Fibroblast of skin of left biceps (primary cell): ENCODE measurements at places on chromosomes 2 and 18.

DNA sequence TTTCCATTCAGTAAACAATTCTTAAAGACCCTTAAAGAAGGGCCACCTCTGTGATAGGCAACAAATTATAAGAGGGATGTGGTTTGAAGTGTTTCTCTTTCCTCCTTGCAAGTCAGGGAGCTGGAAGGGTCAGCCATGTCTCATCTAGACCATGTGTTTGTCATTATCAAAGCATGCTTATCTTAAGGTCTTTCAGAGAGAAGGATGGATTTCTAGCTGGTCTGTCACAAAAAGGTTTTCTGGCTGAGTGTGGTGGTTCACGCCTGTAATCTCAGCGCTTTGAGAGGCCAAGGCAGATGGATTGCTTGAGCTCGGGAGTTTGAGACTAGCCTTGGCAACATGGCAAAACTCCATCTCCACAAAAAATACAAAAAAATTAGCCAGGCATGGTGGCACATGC lies 59.2 kb upstream of the PEX13 start:
- peak; percentile 25 for DNase-seq

DNA sequence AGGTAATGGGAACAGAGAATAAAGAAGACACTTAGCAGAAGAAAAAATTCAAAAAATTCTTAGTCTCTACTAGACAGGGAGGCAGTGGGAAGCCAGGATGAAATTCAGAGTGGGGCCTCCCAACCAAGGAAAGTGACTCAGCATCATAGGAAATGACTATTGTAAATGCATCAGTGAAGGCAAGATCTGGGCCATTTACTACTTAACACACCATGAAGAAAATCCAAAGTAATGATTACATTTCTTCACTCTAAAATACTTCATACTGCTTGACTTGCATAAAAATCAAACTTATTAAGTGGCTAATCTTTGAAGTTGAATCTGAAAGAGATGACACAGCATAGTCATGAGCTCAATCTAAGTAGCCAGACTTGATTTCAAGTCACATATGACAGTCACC lies 405.8 kb upstream of the SLC39A10 start:
- DNase-seq, result no peak

DNA sequence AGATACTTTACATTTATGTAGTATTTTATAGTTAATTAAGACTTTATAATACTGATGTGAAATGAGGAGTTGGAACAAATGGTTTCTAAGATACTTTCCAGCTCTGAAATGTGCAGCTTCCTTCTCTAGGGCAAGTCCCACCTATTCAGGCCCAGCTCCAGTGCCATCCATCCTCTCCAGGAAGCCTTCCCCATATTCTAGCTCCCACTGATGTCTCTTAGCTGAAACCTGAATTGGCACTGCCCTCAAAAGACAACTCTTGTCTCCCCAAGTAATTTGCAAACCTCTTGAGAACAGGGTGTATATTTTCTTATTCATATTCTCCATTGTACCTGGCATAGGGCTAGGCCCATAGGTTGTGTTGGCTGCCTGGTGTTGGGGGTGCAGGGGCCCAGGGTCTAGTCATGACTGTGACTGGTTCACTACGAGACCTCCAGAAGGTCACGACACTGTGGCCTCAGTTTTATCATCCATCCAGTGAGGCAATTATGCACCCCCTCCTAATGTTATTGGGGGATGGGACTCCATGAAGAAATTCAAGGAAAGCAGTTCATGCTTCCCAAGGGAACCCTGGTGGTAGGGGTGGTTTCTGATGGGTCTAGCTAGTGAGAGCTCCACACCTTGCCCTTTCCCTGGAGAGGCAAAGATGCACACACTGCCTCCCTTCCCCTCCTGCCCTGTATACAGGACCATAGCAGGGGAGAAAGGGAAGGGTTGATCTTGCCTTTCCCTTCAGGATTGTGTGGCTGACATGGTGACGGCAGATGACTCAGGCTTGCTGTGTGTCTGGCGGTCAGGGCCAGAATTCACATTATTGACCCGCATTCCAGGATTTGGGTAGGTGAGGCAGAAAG lies 2.8 kb downstream of the WDR54 start:
- DNase-seq, result no peak

DNA sequence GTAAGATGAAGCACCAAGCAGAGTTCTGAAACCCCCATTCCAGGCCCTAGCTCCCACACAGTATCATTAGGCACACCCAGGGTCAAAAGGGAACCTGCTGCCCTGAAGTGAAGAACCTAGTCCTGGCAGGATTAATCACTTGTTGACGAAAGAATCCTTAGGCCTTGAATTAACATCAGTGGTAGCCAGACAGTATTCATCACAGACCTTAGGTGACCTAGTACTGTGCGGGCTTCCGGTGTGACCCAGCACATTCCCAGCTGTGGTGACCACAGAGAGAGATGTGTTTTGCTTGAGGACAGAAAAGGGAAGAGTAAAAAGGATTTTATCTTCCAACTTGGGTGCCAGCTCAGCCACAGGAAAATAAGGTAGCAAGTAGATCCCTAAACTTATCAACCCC lies 1071.4 kb upstream of the FAM98A start:
- no peak for DNase-seq

DNA sequence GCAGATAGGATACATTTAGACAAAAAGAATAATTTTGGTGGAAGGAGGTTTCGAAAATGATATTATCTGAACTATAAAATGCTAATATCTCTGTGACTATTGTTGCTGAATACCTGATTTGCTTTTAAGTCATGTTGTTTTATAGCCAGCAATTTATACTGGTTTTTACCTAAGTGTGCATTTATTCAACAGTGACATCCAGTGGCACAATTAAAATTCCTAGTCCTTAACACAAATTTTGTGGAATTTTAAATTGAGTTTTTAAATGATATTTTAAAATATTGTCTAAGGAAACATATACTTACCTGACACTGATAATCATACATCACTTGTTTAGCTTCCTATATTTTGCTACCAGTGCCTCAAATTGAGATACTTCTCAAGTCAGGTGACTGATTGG lies 144.8 kb downstream of the ARHGAP28 start:
- no peak for DNase-seq

- no peak for DNase-seq
These were observed 64.1 kb downstream of the DTNA start for GRCh38 chr18:34773961-34774766.

DNA sequence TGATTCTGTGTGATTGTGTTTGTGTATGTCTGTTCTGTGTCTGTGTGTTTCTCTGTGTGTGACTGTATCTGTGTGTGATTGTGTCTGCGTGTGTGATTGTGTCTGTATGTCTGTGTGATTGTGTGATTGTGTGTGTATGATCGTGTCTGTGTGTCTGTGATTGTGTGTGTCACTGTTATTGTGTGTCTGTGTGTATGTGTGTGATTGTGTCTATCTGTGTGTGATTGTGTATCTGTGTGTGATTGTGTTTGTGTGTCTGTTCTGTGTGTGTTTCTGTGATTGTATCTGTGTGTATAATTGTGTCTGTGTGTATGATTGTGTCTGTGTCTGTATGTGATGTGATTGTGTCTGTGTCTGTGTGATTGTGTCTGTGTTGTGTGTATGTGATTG lies 11.7 kb upstream of the KLHL30 start:
- DNase-seq, result no peak

DNA sequence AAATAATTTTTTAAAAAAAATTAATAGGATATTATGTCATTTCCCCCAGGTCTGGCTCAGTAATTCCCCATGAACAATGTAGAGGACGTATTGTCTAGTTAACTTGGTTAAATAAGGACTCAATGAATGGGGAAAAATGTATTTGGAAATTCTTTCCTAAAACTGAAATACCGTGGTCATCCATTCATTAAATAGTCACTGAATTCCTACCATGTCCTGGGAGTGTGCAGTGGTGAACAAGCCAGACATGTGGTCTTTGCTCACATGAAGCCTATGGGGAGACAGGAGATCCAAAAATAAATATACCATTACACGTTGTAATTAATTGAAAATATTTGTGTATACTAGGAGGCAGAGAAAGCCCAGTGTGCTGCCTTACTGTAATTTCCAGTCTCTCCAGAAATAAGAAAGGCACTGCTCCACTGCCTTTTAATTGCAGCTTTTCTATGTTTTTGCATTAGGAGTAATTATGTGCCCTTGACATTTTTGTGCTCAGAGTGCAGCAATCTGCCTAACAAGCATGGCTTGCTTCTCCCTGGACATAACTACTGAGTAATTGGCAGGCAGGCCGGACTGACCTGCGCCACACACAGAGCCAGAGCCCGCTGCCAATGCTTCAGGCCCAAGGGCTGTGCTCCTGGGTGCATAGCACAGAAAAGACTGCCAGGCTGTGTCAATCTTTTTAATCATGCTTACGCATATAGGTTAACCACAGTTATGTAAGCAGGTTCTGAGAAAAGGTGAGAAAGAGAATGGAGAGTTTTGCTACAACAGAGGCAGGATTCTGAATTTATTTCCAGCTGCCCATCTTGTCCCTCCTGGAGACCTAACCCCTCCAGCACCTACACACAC lies 22.2 kb upstream of the TTC39C start:
- DNase-seq, result no peak

GRCh38 chr2:37670378-37671008 lies 949 bp downstream of the CDC42EP3 start:
- DNase-seq, result no peak

DNA sequence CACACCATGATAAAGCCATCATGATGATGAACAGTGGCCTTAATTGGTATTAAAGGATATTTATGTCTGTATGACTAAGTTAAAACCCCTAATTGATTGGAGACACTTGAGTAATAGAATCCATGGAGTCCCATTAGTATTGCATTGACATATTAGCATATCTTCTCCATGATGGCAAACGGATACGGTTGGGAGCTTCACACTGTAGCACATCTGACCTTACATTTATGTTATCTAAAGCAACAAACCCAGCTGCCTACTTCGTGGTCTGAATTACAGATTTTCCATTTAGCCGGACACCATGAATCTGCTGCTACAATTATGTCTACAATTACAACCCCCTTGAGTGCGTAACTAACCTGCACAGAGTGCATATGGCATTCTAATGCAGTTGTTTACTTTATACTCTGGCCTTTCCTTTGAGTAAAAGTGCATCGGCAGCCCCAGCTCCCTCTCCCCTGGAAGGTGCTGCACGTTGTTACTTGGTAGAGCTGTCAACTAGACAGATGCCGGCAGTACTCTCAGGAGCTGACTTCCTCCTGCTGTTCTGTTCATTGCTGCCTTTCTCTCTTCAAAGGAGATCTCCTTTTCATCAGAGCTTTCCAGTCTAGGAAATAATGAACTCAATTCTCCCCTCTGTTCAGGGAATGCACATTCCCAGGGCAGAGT lies 92.1 kb downstream of the LRRC30 start:
- DNase-seq, result no peak

DNA sequence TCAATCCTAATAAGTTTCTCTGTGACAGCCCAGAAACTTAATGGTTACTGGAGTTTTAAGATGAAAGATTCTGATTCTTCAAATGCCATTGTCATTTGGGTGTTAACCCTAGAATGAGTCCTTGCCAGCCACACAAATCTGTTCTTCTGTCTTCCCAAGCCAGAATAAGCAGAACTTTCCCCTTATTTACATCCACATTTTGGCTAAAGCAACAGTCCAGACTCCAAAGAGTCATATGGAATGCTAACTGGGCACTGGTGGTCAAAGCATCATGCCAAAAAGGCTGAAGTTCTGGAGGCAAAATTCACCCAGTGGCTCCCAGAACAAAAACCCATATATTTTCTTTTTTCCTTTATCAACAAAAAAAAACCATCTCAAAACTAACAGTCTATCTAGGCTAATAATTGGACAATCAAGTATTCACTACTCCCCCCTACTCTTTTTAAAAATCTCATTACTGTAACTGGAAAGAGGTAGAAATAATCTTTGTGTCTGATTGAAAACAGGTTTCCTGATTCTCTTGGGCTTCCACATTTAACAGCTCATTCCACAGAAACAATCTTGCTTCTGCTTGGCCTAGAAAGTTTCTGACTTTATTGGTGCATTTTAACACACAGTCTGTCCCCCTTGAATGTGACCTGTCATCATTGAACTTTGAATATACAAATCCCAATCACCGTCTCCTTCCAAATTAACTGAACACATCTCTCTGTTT lies 89.6 kb upstream of the SETBP1 start:
- DNase-seq, result no peak

- DNase-seq, result no peak
These were observed 56.7 kb downstream of the R3HDM1 start for GRCh38 chr2:135587958-135588357.
